Effector CD4-positive, alpha-beta T cell (primary cell): ENCODE measurements at places on chromosomes 13 and 19.

GRCh38 chr13:113849981-113850721 is 13.7 kb downstream of the GAS6 start:
- no peak for DNase-seq

- DNase-seq: no peak
Observed at GRCh38 chr19:45670670-45671453, 2.8 kb downstream of the GIPR start.

DNA sequence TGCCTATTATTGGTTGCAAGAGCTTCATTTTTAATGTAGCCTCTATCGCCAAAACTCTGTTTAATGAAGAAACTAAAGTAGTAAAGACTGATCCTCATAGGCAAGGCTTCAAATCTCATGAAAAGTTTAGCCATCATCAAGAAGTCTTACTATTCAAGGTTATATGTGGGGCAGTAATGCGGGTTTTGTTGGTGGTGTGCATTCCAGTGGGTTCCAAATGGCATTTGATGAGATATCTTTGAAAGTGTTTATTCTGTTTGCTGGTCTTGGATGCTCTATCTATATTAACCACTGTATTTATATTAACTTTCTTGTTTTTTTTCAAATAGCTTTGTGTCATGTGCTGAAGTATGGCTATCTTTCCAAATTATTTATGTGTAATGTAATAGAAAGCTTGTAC is 72.2 kb downstream of the SERTM1 start:
- no peak for DNase-seq

DNA sequence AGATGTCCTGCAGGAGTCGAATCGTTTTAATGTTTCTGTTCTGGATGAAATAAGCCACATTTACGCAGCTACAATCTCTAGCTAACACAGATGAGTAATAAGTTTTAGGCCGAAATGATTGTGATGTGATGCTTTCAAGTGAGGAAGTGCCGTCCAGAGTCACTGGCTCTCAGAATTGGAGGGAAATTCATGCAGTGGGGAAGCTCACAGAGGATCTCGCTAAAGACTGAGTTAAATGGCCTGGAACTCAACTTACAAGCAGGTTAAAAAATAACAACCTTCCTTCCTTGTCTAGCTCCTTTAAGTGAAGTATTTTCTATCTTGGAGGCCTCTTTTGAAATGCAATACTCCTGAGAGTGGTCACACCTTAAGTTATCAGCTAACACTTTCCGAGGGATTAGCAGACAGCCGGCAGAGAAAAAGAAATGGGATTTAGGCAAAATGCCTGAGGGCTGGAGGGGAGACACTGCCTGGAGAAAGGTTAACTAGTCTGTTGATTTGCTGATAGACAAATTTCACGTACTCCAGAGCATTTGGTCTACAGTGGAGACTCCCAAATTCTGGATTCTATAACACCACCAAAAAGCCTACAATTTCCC is 74.2 kb downstream of the IRS2 start:
- DNase-seq: no peak

DNA sequence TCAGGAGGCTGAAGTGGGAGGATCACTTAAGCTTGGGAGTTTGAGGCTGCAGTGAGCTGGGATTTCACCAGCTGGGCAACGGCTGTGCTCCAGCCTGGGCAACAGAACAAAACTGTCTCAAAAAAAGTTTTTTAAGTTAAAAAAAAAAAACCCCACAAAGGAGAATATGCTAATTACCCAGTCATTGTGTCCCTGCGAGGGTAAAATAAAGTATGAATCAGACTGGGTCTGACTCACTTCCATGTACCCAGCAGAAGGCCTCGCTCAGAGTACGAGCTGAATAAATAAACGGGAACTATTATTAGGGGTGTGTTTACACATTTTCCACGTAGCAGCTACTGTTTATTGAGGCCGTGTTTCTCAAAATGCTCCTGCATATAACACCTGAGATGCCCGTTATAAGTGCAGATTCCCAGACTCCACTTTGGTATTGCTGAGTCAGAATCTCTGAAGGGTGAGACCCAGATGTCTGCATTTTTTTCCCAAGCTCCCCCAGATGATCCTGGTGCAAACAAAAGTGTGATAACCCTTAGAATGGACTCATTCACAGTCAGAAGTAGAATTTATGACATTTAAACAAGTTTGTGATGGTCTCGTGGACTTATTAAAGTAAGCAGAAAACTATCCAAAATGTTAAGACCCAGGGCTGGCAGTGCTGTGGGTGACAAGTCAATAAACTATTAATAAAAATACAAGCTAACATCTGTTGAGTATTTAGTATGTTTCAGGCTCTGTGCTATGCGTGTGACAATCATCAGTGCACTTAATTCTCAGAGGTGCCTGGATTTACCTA is 28.2 kb downstream of the KCNC3 start:
- DNase-seq: no peak

DNA sequence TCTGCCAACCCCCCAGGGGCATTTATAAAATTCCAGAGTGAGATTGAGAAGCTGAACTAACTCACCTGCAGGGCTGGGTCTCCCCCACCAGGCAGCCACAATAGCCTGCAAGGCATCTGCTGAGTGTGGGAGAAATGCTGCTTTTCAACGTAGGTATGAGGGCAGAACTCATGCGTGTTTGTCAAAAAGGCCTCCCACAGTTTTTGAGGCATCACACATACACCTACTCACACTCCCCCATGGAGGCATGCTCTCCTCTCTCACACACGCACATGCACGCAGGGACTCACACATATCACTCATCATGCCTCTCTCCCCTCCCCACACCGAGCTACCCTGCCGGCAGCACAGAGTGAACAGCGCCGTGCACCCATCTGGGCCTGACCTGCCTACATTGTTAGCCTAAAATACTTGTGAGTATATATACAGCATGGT is 390.5 kb downstream of the FGF9 start:
- DNase-seq: peak; percentile 30

DNA sequence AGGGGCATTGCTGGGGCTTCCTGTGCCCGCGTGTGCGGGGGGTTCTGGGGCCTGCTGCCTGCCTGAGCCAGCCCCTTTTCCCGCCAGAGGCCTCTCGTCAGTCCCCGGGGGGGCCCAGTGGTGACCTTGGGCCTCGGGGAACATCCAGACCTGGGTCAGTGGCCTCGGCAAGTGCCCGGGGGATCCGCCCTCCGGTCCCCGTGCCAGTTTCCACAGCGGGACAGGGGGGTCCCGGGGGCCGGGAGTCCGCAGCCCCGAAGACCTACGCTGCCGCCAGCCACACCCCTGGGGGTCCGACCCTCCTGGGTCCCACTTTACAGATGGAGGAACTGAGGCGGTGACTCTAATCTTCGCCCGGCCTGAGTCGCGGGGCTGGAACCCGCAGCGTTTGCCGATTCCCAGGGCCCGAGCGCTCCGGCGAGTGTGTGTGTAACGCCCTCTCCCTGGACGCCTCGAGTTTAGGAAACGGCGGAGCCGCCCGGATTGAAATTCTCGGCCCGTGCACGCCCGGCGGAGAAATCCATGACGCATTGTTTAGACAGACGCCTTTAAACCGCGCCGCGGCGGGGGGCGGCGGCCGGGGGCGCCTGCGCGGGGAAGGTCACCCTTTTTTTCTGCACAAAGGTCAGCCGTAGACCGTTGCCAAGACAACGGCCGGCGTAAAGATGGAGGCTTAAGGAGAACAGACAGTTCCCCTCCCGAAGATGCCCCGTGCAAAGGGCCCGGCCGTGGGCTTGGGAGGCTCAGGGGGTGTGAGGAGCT is 39.3 kb downstream of the EFNA2 start:
- DNase-seq: no peak

DNA sequence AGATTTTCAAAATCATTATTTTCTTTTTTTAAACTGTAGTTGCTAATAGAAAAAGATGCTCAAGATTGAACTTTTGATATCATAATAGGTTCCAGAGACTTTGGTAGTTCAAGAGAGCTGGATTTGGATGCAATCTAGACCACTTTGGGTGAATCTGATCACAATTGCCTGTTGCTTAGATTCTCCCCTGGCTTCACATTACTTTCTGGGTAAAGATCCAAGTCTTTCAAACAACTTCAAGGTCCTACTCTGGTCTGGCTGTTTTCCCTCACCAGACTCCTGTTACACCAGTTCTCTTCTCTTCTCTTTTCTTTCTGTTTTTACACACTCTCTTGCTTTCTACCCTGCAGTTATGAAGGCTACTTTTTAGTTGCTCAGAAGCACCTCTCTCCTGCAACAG is 7.4 kb upstream of the SPRY2 start:
- DNase-seq: no peak

DNA sequence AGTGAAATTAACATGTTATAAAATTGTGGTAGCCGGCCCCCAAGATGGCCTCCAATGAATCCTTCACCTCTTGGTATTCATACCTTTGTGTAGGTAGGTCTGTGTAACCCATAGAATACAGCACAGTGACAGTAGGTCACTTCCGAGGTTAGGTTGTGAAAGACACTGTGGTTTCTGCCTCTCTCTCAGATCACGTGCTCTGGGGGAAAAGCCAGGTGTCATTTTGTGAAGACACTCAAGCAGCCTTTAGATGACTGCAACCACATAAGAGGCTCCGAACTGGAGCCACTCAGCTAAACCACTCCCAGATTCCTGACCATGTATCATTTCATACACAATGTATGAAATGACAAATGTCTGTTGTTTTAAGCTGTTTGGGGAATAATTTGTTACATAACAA is 9.8 kb upstream of the USPL1 start:
- DNase-seq: peak; percentile 51

DNA sequence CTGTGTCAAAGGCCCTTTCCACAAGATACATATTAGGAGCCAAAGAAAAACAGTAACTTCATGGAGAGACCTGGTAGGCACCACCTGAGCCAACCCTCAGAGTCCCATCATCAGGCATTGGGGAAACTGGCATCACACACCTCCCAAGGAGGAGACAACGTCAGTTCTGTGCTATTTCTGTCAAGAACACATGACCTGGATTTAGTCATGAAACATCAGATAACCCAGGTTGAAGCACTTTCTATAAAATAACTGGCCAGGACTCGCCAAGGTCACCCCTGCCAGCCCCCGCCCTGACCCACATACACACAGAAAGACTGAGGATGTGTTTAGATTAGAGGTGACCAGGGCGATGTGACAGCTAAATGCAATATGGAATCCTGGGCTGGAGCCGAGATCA is 35.6 kb downstream of the COL4A1 start:
- no peak for DNase-seq

- DNase-seq: no peak
Observed at GRCh38 chr19:34246340-34246739, 8.0 kb upstream of the GARRE1 start.

DNA sequence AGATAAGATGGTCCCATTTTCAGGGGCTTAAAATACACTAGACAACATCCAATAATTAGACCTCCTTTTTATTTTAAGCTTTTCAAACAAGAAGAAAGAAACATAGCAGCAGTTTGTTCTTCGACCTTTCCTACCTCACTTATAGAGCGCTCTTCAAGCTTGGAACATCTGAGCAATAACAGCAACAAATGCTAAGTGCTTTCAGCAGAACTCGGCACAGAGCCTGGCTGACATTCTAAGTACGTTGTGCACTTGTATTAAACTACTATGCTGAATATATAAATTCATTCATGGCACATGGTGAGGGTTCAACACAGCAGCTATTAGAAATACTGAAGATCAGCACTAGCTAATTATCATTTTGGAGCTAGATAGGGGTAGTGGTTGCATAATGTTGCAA is 256.1 kb upstream of the MAB21L1 start:
- no peak for DNase-seq

- DNase-seq: no peak
Observed at GRCh38 chr13:107185889-107186288, 618.0 kb upstream of the ARGLU1 start.

DNA sequence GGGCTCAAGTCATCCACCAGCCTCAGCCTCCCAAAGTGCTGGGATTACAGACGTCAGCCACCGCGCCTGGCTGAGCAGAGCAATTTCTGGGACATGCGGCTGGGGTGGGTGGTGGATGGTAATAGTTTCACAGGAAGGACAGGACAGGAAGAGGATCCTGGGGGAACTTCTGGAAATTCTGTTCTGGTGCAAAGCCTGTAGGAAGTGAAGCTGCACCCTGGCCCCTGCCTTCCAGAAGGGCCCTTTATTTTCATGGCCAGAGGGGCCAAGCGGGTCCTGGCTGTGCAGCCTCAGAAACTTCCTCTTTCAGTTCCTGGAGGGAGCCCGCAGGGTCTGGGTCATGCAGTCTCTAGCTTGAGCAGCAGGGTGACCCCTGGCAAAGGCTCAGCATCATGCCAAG is 15.7 kb downstream of the FEM1A start:
- no peak for DNase-seq

- no peak for DNase-seq
Observed at GRCh38 chr19:16441661-16442162, 30.1 kb downstream of the EPS15L1 start.

DNA sequence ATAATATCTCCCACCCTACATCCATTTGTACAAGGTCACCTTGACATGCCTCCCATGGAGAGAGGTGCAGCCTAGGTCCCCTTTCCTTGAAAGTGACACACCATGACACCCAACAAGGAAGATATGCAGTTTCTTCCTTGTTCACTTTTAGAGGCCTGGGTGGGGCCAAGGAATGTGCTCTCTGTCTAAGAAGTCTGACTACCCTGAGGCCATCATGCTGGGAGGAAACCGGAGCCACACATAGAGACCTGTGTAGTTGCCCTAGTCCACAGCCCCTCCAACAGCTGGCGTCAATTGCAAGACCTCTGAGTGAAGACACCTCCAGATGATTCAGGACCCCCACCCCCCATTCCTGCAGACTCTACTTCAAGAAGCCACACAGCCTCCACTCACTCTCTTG is 11.0 kb downstream of the SYDE1 start:
- DNase-seq: no peak

- DNase-seq: peak; percentile 23
Observed at GRCh38 chr19:3135961-3136683, at the start of gene GNA15. GNA15 (plus strand) TSS chr19:3136033; CDS start chr19:3136451, 418 bp downstream.

GRCh38 chr13:111115965-111116521 is 933 bp downstream of the ARHGEF7 start:
- DNase-seq: no peak

- no peak for DNase-seq
Observed at GRCh38 chr13:80865329-80865728, 524.4 kb upstream of the SPRY2 start.

- no peak for DNase-seq
Observed at GRCh38 chr19:55118401-55118991, 1.1 kb upstream of the PPP1R12C start.

DNA sequence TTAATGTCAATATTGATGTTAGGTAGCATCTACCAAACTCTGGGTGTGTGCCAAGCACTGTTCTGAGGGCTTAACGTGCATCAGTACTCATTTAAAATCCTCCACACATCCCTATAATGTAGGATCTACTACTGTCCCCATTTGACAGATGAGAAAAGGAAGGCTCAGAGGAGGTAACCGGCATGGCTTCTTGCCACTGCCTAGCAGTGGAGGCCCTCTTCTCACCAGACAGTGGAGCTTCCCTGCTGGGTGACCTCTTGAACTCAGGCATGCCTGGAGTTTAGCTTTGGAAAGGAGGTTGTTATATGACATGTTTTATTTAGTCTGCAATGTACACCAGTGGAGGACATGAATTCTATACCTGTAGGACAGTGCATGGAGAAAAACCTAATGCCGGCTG is 2.1 kb downstream of the SPATA13 start:
- no peak for DNase-seq
